ENCODE measurements at places on chromosomes 4 and X. TPM values are rescaled to one million over a fixed set of nuclear protein-coding genes. Genes with fewer than 3 reads are reported as not detected.

- DNase-seq: no peak
Observed at GRCh38 chr4:48902266-48902665, 4.3 kb downstream of the OCIAD2 start.

RPL9 gene
- total RNA-seq: 763 TPM

PNMA3 gene
- 1.8 TPM for total RNA-seq

PDE5A gene
- total RNA-seq: 8.2 TPM

Measured in left ventricle myocardium inferior (tissue), 1 donor.